Neuronal stem cell (in vitro differentiated cells): ENCODE measurements at places on chromosomes 7 and 10.

DNA sequence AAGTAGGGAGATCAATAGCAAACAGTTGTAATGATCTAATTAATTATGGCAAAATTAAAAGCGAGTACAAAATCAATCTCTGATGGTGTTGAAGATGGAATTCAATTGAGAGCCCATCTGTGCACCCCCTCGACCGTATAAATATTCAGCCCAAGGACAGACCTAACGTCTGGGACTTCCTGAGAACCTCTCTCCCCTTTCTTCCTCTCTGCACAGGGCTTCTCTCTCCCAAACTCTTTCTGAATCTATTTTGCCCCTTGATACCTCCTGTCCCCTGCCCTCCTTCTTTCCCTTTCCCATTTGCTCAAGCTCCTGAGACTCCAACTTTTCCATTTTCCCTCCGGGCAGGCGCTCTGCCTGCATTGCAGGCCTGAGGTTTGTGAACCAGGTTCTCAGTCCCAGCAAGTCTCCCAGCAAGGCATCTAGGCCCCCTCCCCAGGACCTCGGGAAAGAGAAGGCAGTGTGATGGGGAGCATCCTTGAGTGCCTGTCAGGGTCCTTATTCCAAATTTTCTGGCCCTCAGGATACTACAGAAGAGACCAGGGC lies 8.5 kb upstream of the PAX2 start:
- H3K36me3 ChIP-seq: no peaks in the 10 kb centered on the region
- DNase-seq: no peak
- no peak overlapping the region for H3K27ac ChIP-seq

DNA sequence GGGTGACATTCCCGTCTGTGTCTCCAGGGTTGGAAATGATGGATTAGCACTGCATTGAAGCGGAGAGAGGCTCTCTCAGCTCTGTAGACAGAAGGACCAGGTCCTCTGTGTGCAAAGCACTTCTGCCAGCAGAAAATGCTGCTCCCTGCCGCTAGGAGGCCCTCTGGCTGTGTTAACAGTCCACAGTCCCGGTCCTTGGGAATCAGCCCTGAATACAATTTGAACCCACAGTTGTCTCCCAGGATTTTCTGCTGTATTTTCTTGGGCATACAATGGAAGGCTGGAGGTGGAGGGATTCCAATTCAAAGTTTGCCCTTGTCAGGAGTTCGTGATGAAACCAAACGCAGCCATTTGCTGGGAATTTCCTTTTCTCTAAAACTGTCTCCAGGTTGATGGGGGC lies 205.2 kb downstream of the GLRX3 start:
- H3K4me1 ChIP-seq: no peaks in the 10 kb centered on the region
- peak; percentile 30 for DNase-seq
- H3K27me3 ChIP-seq: no peaks in the 10 kb centered on the region
- H3K27ac ChIP-seq: no peak overlapping the region
- no peak overlapping the region for H3K4me3 ChIP-seq

DNA sequence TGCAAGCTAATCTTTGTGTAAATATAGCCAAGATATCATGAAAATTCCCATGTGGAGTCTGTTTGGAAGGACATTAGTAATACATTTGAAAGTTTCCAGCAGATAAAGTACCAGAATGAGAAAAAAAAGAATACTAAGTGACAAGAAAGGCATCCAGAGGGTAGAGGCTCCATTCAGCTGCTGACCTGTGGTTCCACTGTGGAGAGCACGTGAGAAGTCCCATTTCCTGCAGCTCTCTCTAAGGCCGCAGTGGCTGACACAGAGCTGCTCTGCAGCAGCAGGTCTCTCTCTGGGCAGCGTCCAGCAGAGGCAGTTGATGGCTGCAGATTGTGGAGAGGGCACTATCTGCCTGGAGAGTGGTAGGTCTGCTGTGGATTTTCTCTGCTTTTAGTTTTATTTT lies 100.1 kb upstream of the TMEM72 start:
- no peaks in the 10 kb centered on the region for H3K4me1 ChIP-seq
- no peaks in the 10 kb centered on the region for H3K27me3 ChIP-seq
- DNase-seq: no peak
- no peaks in the 10 kb centered on the region for H3K36me3 ChIP-seq
- H3K4me3 ChIP-seq: no peak overlapping the region

- H3K27ac ChIP-seq: no peak overlapping the region
- DNase-seq: no peak
- no peaks in the 10 kb centered on the region for H3K4me1 ChIP-seq
- H3K4me3 ChIP-seq: no peak overlapping the region
- H3K36me3 ChIP-seq: no peaks in the 10 kb centered on the region
Observed at GRCh38 chr10:128567551-128567950, 441.3 kb upstream of the MKI67 start.
